ENCODE measurements at places on chromosomes 5 and 9.

DNA sequence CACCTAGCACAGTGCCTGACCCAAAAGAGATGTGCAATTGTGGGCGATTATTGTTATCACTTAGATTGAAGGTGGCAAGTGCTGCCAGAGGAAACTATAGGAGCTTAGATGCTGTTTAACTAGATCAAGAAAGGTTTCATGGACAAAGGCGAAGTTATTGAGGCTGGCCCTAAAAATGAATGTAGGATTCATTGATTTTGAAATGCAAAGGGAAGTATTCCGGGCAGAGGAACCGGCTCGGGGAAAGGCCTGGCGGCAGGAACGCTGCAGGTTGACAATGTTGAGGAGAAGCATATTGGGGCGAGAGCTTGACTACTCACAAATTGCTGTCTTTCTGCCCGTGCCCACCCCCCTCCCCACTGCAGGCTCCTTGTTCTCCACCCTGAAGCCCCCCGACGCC is 37.4 kb upstream of the TTC1 start:
- no peak for DNase-seq

DNA sequence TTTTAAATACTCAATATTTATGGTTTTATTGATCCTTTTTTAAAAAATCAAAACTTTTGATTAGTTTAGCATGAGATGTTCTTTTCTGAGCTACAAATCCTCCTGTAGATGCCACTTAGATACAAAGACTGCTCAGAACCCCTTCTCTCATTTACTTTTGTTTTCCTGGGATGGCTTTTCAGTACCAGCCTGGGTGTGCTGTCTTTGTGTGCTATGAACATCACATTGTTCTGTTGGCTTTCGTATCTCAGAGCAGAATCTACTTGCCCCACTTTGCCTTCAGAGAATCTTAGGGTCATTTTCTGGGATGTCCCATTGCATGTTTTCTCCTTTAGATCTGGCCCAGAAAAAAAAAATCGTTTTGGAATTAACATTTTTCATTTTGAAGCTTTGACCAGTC is 85.9 kb downstream of the RASGRF2 start:
- DNase-seq = no peak

DNA sequence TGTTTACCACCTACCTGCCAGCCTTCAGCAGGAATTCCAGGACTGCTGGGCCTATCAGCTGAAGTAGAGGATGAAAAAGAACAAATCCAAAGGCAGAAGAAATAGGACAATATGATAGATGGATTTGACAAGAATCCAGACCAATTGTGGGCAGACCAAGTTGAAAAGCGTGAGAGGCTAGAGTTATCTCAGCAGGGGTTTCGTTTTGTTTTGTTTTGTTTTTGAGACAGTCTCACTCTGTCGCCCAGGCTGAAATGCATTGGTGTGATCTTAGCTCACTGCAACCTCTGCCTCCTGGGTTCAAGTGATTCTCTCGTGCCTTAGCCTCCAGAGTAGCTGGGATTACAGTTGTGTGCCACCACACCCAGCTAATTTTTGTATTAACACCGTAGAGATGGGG is 113.2 kb downstream of the PALM2AKAP2 start:
- DNase-seq = no peak

GRCh38 chr5:159257629-159258283 is 5.3 kb upstream of the UBLCP1 start:
- no peak for DNase-seq

- no peak for DNase-seq
Observed at GRCh38 chr5:72453246-72453775, 53.9 kb downstream of the ZNF366 start.

DNA sequence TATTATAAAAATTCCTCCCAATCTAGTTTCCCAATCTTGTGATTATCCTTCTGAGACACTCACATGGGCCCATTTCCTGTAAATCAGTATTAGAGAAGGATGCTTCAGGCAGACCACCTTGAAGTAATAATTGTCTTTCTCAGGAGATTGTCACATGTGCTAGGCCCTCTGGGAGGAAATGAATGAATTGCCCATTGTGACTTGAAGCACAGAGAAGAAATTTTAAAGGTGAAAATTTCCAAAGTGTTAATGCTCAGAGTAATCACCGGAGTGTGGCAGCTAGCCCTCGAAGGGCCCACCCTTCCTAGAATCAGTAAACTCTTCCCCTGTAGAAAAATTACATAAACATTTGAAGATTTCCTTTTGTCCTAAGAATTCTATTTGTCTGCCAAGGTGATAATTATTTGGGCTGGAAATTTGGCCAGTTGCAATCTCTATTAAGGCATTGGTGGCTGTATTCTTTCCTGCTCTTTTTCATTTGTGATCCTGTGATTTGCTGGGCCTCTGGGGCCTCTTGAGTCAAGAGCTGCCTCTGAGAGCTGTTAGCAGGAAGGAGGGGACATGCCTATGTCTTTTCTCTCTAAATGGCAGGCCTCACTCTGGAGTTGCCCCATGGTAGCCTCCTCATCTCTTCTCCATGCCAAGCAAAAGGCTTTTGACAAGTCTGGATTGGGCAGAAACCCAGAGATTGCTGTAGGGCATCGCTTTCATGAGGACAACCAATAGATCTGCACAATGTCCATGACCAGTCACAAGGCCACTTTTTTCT is 371.5 kb upstream of the ACTBL2 start:
- DNase-seq = no peak

DNA sequence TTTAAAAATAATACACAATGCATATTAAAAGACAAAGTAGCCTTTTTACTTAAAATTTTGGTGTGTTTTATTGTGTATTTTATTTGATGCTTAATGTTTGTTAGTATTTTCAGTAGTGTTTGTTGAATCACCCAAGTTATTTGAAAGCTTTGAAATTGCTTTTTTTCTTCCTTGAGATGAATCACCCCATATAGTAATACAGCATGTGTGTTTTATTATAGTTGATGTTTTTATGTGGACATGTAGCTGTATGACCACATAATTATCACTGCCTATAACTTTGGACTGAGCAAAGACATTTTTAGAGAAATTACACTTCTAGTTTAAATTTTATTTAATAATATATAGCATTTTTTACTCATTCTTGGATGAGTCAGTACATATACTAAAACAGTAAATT is 18.0 kb downstream of the FAM174A start:
- no peak for DNase-seq
